ENCODE measurements at places on chromosomes 5 and 9. TPM values are rescaled to one million over a fixed set of nuclear protein-coding genes. Genes with fewer than 3 reads are reported as not detected.

DNA sequence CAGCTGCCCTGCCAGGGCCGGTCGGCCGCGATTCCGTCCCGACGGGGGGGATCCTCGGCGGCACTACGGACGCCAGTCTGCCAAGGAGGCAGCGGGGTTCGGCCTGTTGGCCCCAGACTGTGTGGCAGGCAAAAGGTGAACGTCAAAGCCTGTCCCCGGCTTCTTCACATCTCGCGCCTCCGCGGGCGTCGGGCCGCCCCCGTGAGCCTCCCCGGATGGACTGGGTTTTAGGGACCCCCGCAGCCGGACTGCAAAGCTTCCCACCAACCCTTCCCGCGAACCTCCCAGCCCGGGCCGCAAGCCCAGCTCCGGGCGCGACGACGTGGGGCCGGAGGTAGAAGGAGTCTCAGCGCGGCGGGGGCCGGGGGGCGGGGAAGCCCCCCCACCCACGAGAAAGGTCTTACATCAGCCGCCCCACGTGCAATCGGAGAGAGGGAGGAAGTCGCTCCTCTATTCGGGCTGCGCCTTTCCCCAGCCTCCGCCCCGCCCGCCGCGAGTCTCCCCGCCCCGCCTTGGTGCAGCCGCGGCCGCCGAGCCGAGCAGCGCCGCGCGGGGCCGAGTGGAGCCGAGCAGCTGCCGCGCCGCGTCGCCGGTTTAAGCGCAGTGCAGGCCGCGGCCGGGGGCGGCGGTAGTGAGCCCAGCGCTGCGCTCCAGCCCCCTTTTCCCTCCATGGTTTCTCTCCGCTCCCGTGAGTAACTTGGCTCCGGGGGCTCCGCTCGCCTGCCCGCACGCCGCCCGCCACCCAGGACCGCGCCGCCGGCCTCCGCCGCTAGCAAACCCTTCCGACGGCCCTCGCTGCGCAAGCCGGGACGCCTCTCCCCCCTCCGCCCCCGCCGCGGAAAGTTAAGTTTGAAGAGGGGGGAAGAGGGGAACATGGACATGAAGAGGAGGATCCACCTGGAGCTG lies at the start of gene ANP32B:
Gene ANP32B (plus strand): TSS at position 659 of the 906 bp plus-strand sequence. CDS start 215 bp downstream, at position 874.
- DNase-seq, result peak; percentile 99

DNA sequence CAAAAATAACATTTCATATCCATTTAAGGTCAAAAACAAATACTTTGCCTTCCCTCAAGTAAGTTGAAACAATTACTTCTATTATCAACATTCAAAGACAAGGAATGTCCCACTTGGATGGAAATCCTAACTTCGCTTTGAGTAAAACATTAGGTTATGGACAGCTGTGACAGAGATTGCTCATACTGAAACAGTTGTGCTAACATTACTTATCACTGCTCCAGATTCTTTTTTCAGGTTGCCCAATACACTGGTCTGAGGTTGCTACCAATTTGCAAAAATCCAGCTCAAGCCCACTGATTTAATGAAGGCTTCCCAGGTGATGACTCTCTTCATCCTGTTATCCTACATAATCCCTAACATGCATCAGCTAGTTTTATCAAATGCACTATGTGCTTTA lies 98.3 kb downstream of the UBAP2 start:
- no peak for DNase-seq

DNA sequence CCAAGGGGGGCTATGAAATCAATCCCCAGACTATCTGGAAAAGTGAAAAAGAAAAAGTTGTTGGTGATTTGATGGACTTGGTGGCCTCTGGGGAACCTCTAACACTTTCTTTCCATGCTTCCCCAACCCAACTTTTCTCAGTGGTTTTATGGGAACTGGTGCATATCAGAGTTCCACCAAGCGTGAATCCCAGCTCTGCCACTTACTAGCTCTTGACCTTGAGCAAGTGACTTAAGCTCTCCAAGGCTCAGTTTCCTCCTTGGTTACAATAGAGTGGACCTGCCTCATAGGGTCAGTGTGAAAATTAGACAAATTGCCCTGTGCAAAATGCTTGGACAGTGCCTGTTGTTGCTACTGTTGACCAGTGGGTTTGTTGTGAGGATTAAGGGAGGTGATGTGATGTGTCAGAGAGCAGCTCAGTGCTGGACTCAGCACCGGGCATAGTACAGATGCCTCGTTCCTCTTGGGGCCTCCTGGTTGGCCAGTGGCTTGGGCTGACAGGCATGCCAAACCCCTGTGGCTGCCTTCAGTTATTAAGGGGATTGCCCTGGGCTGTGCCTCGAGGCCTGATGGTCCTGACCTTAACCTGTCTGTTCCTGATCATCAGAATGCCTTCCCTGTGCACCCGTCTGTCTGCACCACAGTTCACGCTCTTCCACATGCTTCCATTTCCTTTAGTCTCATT lies 49.3 kb downstream of the COL15A1 start:
- DNase-seq, result no peak

- DNase-seq, result no peak
Measured at GRCh38 chr5:2985718-2986117, 234.2 kb upstream of the IRX2 start.

UBE2QL1 gene
- 0.40 TPM for total RNA-seq

GRCh38 chr5:33793836-33794549 lies 97.8 kb downstream of the ADAMTS12 start:
- peak; percentile 50 for DNase-seq

GLRA1 gene
- not detected for total RNA-seq

- DNase-seq, result no peak
Measured at GRCh38 chr5:120734033-120734432, 269.9 kb downstream of the PRR16 start.

PRDM9 gene
- total RNA-seq, result not detected

CYLC2 gene
- not detected for total RNA-seq

DNA sequence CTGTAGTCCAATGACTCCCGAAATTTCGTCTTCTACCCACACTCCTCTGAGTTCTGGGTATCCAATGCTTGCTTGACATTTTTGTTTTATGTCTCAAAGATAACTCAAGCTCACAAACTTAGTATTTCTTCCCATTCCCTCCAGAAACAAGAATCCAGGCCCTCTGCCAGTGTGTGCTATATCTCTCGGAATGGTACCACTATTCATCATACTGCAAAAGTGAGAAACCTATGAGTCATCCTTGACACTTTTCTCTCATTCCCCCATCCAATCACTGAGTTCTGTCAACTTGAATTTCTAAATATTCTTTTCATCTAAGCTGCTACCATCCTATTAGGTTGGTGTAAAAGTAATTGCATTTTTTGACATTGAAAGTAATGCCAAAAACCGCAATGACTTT lies 9.8 kb downstream of the SLC12A2 start:
- DNase-seq, result no peak

GRCh38 chr5:110401881-110402280 lies 324.6 kb downstream of the TMEM232 start:
- DNase-seq, result no peak

CCL28 gene
- total RNA-seq, result not detected

ELOVL7 gene
- total RNA-seq, result 8.3 TPM

ADAMTS6 gene
- 20.8 TPM for total RNA-seq

DNA sequence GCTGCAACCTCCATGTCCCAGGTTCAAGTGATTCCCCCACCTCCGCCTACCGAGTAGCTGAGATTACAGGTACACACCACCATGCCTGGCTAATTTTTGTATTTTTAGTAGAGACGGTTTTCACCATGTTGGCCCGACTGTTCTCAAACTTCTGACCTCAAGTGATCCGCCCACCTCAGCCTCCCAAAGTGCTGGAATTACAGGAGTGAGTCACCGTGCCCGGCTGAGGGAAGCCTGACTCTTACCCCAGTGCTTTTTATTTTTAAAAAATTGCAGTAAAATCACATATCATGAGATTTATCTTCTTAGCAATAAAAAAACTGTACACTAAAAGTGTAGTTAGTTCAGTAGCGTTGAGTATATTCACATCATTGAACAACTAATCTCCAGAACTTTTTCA lies 105.3 kb downstream of the SLIT3 start:
- DNase-seq, result peak; percentile 65

GRCh38 chr9:133347515-133347984 lies 381 bp downstream of the MED22 start:
- peak; percentile 55 for DNase-seq

DNA sequence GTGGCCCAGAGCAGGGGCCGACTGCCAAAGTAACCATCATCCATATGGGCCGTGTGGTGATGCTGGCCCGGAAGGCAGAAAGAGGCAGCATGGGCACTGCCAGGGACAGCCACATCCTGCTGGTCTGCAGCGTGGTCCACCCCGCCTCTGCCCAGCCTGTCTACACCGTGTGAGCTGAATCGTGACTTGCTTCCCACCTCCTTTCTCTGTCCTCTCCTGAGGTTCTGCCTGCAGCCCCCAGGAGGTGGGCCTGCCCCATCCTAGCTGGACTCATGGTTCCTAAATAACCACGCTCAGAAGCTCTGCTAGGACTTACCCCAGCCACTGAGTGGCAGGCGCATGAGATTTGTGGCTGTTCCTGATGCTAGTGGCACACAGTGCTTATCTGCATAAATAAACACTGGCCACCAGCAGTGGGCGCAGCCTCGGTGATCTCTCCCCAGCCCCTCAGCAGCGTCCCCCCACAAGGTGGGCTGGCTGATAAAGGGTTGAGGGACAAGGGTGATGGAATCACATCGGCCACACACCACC lies 22.6 kb upstream of the SUSD3 start:
- no peak for DNase-seq

GRCh38 chr5:136598802-136599404 lies 233.6 kb upstream of the TRPC7 start:
- DNase-seq, result no peak

KCNV2 gene
- not detected for total RNA-seq

GRCh38 chr5:22776285-22776684 lies 76.9 kb downstream of the CDH12 start:
- no peak for DNase-seq

DNA sequence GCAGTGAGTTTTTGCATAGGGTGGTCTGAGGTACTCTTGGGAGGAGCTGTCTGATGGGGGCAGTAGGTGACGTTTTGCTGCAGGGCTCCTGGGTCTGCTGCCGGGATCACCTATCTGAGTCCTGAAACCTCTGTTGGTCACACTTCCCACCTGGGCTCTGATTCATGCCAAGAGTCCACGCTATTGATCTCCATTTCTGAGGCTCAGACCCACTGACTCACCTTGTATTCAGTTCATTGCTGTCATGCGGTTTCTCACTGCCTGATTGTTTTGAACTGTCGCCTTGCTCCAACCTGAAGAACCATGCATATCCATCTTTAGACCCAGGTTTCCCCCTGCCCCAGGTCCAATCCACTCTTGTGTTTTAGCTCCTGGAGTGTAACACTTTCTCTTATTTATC lies 101.3 kb downstream of the NPR3 start:
- no peak for DNase-seq
